ENCODE measurements at places on chromosomes 3 and 15.

- no peak for DNase-seq
Measured at GRCh38 chr3:196227629-196228493, 11.5 kb downstream of the SLC51A start.

DNA sequence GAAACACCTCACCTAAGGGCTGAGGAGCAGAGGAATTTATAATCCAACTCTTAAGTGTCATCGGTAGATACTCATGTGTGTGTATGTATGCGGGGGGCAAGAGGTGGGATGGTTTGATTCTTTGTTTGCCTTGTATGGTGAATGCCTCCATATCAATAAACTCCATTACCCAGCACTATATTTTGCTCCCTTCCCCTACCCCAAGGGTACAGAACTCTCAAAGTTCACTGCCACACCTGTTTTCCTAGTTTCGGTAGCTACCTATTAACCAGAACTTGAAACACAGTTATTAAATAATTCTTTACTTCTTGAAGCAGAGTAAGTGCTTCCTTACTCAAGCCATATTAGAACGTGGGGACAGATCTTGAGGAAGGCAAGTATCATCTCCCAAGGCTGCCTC, 400.8 kb upstream of the SUCLG2 start:
- no peak for DNase-seq

GRCh38 chr3:11195721-11196332, 41.5 kb downstream of the HRH1 start:
- DNase-seq: no peak

DNA sequence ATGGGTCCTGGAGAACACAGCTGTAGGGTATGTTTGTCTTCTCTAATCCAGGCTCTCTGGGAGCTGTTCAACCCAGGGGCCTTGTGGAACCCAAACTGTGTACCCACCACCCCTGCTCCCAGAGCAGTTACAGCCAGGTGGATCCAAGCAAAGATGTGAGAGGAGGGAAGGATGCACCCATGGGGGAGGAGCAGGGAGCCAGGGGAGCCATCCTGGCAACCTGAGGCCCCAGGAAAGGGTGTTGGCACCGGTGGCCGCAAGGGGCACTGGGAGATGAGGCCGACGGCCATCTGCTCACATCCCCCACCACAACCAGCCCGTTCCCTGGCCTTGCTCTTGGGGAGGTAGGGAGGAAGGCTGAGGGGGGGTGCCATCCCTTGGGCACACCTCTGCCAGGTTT, 43.2 kb downstream of the CMTM6 start:
- no peak for DNase-seq

DNA sequence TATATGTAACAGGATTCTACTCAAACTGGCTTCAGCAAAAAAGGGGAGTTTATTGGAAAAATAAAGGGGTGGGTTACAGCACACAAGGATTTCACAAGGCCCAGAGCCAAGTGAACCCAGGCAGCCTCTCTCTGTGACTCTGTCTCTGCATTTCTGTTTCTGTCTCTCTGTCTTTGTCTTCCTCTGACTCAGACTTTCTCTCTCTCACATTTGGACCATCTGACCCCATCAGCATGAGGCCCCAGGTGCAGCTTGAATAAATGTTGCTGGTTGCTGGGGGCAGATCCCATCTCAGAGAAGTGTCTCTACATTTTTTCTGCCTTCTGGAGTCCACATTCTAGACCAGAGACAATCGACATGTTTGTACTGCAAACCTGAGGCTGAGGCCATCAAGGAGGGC, 45.0 kb downstream of the RPLP1 start:
- no peak for DNase-seq

- no peak for DNase-seq
Measured at GRCh38 chr3:159664006-159664405, 324.6 kb upstream of the IL12A start.

GRCh38 chr3:114878114-114878839, 268.8 kb downstream of the ZBTB20 start:
- DNase-seq: no peak

GRCh38 chr15:96551196-96551595, 220.7 kb downstream of the NR2F2 start:
- DNase-seq: no peak

- DNase-seq: no peak
Measured at GRCh38 chr15:99247062-99247461, 2.3 kb downstream of the TTC23 start.

- DNase-seq: peak; percentile 30
Measured at GRCh38 chr15:84681831-84682230, 23.8 kb upstream of the NMB start.

GRCh38 chr3:94269763-94270162, 206.9 kb downstream of the NSUN3 start:
- DNase-seq: no peak

DNA sequence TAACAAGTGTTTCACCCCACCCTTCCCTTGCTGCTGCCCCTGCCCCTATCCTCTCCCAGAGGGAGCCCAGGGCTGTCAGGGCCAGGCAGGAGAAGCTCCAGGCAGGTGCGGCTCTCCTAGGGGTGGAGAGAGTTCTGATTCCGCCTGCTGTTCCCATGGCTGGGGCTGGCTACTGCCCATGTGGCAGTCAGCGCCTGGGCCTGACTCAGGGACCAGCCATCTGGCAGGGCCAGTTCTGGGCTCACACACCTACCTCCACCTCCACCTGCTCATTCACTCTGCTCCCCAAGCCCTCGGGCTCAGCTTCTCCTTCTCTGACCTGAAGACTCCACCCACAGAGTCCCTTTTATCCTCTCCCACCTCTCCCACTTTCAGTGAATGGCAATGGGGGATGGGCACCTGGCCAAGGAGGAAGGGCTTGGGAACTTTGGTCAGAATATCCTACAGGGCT, 23.4 kb downstream of the AMOTL2 start:
- DNase-seq: no peak

- DNase-seq: no peak
Measured at GRCh38 chr3:107441617-107442016, 64.4 kb downstream of the CCDC54 start.

- no peak for DNase-seq
Measured at GRCh38 chr3:123042413-123042812, 14.8 kb upstream of the SEMA5B start.

GRCh38 chr3:195555110-195555509, 12.0 kb upstream of the PPP1R2 start:
- DNase-seq: no peak

DNA sequence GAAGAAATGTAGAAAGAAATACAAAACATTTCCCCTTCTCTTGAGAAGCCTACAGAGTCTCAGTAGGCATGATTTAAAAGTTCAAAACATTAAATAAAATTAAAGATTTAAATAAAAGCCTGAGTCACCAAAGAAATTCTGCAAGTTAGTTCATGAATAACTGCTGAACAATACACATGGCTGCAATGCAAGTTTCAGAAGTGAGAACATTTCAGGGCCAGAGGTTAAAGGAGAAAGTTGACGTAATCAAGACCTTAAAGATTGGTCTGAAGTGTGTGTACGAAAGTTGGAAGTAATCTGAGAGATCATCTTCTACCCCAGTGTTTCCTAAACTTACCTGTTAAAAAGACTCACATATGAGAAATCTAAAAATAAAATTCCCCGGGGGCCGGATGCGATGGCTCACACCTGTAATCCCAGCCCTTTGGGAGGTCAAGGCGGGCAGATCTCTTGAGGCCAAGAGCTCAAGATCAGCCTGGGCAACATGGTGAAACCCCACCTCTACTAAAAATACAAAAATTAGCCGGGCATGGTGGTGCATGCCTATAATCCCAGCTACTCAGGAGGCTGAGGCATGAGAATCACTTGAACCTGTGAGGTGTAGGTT, 108.7 kb upstream of the PHLDB2 start:
- no peak for DNase-seq

DNA sequence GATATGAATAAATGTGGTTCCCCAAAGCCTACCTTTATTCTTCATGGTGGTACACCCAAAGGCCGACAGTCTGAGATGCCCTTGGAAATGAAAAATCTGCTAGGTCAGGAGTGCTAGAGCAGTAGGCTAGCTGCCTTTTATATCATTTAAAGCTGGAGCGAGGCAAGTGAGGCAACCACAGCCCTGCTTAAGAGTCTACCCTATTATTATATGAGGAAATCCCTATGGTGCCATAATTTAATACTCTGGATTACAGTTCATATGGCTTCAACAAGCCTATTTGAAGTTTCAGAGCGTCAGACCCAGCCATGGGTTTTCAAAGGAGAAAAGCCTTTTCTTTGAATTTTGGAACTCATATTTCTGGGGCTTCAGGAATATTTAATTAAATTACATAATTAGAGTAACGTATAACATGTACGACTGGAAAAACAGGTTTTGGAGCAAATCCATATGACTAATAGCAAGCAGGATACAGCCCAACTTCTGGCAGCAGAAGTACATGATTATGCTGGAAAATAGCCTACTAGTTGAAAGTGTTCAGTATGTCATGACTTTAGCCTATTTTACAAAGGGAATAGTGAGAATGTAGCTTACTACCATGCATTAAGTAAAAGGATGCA, 18.0 kb upstream of the SLTM start:
- no peak for DNase-seq

- no peak for DNase-seq
Measured at GRCh38 chr3:69142797-69143454, 20.5 kb upstream of the LMOD3 start.

DNA sequence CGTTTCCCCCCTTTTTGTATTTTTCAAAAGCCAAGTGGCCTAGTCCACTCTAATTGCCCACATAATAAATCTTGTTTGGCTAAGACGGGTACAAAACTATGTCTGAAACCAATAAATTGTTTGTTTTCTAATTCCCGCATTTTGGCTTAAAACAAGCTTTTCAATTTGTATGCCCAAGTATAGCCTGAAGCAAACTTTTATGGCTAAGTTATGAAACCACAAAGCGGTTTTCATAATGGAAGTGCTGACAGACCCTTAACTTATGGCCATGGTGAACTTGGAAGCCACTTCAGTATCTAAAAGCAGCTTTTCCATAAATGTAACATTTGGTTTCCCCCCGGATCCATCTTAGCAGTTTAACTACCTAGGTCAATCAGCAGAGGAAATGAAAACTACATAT, 29.9 kb upstream of the POLR2M start:
- no peak for DNase-seq

All from CD4-positive, alpha-beta T cell treated with Interleukin-4 for 1 hour (primary cell).